Psoas muscle (tissue), 8 donors: ENCODE measurements at places on chromosomes 7 and 10. TPM values are rescaled to one million over a fixed set of nuclear protein-coding genes. Genes with fewer than 3 reads are reported as not detected.

The CUZD1 gene
- 0.19 TPM for total RNA-seq

The SORCS1 gene
- 0.22 TPM for total RNA-seq

GRCh38 chr10:1550291-1550595 is 187.1 kb downstream of the ADARB2 start:
- H3K36me3 ChIP-seq, result no peaks in the 10 kb centered on the region
- H3K27ac ChIP-seq, result no peak overlapping the region
- H3K4me1 ChIP-seq, result no peaks in the 10 kb centered on the region
- H3K27me3 ChIP-seq, result no peaks in the 10 kb centered on the region

- H3K4me1 ChIP-seq, result no peaks in the 10 kb centered on the region
- H3K4me3 ChIP-seq, result no peak overlapping the region
- no peak overlapping the region for H3K27ac ChIP-seq
- H3K27me3 ChIP-seq, result peaks cover 2% of the 10 kb centered on the region
These were observed 29.0 kb upstream of the ZNF862 start for GRCh38 chr7:149809215-149809614.
